Stimulated activated CD8-positive, alpha-beta memory T cell treated with anti-CD3 and anti-CD28 coated beads, Interleukin-15, amount 100 ng/mL, for 1 hour (primary cell): ENCODE measurements at places on chromosomes 3 and 15.

GRCh38 chr15:47027322-47027946, 689.9 kb upstream of the SEMA6D start:
- no peak for DNase-seq

DNA sequence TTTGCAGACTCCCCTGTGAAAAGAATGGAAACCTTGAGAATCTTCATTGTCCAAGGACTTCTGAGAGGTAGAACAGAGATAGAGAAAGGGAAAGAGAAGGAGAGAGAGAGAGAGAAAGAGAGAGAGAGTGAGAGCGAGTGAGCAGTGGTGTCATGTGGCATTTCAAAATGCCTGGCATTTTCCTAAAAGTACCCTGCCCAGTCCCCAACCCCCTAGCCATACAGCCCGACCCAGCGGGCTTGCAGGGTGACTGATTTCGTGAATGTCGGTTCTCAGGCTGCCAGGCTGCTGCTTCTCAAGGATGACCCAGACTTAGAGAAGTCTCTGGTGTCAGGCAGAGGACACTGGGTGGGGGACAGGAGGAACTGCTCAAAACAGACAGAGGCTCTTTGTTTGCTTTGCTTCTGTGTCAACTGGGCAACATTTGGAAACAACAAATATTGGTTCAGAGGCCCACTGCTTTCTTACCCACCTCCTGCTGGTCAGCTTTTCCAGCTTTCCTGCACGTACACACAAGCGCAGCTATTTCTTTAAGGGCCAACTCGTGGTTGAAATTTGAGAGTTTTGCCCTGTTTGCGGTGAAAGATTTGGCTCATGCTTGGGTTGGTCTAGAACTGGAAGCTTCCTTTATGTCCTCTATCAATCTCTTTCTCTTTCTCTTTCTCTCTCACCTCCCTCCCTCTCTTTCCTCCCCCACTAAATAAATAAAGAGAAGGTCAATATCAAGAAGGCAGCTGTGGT, 3.7 kb upstream of the TF start:
- no peak for DNase-seq

- DNase-seq, result no peak
Observed at GRCh38 chr3:54717506-54717905, 210.4 kb downstream of the LRTM1 start.

DNA sequence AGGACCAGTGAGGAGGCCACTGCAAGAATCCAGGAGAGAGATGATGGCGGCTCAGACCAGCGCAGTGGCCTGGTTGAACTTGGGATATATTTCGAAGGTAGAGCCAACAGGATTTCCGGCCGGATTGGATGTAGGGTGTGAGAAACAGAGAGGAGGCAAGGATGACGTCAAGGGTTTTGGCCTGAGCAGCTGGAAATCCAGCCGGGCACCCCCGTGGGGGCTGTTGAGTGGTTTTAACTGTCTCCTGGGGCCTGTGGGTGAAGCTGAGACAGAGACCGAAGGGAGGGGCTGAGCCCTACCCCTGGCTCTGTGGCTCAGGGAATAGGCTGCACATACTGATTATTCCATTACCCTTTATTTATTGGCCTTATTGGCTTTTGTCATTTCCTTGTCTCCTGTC, 45.7 kb downstream of the EXOG start:
- DNase-seq, result no peak

DNA sequence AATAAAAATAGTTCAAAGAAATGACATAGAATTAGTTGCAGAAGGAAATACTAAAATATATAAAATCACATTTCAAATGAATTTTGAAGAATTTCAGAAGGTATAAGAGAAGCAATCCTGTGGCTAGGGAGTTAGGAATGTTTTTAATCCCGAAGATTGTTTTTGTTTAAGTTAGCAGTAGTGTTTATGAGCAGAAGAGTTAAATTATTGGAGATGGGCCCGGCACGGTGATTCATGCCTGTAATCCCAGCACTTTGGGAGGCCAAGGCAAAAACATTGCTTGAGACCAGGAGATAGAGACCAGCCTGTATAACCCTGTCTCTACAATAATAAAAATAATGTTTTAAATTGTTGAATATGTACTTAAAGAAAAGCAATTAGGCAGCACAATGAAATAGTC, 432.5 kb downstream of the MFSD1 start:
- no peak for DNase-seq
